ENCODE measurements at places on chromosomes 3 and 15.

- no peak for ATAC-seq
Measured at GRCh38 chr15:62153228-62153627, 11.9 kb downstream of the C2CD4B start.

GRCh38 chr3:16841904-16842271 is 42.9 kb upstream of the PLCL2 start:
- peak; percentile 80 for ATAC-seq

- peak; percentile 45 for ATAC-seq
Measured at GRCh38 chr3:32240159-32240545, 1.7 kb downstream of the CMTM8 start.

DNA sequence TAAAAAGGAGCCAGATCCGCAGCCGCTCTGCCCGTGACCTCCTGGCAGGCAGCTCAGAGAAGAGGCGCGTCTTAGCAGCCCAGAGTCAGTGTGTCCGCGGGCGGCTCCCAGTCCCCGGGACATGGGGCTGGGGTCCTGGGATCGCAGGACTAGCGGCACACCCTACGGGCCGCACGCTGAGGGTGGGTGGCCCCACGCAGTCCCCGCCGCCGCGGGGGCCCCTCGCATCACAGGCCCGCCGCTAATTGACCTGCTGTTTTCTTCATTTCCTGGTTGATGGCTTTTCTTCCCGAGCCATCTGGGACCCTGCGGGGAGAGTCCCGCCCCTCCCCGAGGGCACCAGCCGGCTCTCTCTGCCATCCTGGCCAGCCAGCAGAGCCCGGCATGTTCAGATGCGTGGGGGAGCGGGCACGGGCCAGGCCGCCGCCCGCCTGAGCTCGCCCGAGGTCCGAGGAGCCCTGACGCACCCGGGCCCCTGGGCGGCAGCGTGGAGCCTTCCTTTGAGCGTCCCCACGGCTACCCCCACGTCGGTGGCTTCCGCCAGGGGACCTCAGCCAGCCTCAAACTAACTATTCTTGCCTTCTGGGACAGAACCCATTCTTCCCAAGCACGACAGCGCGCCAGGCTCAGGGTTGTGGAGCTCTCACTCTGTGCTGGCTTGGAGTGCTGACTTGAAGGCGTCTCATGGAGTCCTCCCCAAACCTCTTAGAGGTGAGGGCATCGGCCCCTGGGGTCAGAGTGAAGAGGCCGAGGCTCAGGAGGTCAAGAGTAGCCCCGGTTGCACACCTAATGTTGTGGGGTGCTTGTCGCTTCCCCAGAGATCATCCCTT is 34.6 kb upstream of the CACNA2D3 start:
- peak; percentile 14 for ATAC-seq

DNA sequence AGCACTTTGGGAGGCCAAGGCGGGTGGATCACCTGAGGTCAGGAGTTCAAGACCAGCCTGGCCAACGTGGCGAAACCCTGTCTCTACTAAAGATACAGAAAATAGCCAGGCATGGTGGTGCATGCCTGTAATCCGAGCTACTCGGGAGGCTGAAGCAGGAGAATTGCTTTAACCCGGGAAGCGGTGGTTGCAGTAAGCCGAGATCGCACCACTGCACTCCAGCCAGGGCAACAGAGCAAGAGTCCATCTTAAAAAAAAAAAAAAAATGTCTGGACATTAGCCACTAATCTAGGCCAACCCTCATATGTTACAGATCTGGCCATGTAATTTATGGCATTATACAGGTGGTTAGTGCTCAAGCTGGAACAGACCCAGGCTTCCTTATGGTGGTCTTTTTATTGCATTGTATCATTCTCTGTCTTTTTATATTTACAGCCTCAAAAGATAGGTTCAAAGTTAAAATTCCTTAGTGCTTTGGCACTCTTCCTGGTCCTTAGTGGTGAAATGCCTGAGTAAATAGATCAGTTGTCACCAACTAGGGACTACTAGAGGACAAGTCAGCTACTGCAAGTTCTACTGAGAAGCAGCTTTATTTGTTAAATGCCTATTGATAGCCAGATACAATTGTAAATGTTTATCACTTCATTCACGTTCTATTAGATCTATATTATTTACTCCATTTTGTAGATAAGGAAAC is 16.0 kb downstream of the STARD9 start:
- ATAC-seq: no peak

DNA sequence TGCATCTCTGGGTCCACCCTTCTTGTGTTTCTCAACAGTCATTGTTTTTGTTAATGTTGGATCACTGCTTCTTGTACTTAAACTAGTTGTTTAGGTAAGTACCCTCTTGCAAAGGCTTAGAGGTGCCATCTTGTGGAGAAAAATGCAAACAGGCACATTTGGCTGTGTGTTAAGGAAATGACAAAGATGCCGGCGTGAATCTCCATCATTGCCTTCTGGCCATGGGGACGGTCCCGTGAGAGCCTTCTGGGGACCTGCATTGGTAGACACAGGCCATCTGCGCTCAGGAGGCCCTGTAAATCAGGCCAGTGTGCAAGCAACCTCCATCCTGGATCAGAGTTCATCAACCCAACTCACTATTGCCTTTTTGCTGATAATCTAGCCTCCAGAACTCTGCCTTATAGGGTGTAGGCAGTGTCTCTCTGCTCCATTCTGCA is 158.6 kb upstream of the NR2E3 start:
- no peak for ATAC-seq

DNA sequence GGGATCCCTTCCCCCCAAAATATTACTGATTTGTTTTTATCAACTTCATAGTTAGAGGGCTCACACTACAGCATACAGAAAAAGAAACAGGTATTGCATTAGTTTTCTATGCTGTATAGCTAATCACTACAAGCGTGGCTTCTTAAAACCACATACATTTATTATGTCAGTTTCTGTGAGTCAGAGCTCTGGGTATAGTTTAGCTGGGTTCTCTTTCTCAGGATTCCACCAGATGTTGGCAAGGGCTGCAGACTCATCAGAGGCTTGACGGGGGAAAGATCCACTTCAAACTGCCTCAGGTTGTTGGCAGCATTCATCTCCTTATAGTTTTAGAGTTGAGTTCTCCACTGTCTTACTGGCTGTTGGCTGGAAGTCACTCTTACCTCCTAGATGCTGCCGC is 328.0 kb downstream of the NLGN1 start:
- no peak for ATAC-seq

DNA sequence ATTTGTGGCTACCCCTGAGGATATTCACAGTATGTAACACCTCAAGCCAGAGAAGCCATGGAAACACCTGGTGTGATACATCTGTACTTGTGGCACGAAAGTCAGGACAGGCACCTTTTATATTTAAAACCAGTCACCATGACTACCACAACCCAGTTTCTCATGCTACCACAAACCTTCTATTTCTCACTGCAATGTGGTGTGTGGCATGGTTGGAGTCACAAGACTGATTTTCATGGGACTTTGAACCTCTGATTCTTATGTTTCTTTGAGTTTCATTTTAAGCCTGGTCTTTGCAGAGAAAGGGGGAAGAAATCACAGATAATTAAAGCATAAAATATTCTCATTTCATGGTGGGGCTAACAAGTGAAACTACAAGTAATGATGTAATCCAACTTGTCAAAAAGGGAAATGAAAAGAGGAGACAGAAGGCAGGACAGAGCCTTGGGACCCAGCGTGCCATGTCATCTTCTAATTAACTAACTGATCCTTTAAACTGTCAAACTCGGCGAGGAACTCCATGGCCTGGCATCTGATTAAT is 175.9 kb downstream of the PDZRN3 start:
- peak; percentile 79 for ATAC-seq

- ATAC-seq: no peak
Measured at GRCh38 chr3:62367763-62368195, 5.6 kb downstream of the FEZF2 start.

- ATAC-seq: no peak
Measured at GRCh38 chr3:23685541-23686258, 120.1 kb upstream of the UBE2E1 start.

- ATAC-seq: no peak
Measured at GRCh38 chr3:4758957-4759656, 220.1 kb upstream of the BHLHE40 start.

- peak; percentile 95 for ATAC-seq
Measured at GRCh38 chr15:64246364-64247189, 83.8 kb upstream of the PPIB start.

DNA sequence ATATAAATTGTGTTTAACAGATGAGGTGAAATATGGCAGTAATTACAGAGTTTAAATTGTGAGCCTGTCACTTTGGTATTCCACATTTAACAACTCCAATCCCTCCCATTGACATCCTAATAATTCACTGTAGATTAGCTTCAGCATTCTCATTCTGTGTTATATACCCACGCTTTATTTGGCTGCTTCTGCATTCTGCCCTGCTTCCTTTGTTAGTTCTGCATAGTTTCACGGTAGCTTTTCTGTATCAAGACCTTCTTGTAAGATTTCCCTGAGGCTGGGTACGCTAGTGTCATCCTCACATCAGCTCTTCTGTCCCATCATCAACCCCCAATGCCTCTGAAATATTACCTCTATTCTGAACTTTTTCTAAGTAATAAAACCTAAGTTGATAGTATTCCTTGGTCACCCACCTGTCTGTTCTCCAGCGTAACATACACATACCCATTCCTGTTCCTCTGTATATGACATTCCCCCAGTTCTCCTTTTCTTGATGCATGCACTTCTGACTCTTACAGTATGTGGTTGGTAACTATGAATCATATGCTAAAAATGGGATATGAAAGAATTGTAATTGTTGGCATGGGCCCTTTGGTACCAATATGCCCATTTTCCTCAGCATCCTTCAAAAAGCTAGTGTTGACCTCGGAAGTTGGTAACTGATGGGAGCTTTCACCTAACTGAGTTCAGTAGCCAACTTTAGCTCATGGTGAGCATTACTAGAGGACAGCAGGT is 171.2 kb downstream of the KLHL25 start:
- ATAC-seq: peak; percentile 83

DNA sequence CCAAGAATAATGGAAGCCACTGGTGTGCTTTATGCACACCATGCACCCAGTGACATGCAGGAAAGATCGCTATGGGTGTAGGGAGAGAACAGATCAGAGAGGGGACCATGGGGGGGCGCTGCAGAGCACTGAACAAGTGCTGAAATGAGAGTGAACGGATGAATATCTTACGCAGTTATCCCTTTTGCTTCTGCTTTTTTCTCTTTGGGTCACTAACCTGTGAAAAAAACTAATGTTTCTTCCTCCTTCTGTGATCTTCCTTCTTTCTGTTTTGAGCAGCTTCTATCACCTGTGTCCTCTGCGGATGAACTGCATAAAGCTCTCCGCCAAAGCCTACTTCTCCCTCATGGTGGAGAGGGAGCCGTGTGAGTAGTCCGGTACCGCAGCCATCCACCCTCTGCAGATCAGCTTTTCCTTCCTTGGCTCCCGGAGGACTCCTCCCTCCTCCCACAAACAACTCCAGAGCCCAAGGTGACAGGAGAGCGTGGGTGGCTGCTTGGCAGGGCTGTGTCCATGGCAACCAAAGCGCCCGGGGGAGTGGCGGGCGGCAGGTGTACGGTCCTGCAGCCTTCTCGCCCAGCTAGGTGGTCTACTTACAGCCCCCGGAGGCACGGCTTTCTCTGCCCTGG is 106.2 kb downstream of the DGKG start:
- peak; percentile 82 for ATAC-seq

- no peak for ATAC-seq
Measured at GRCh38 chr3:169624533-169624972, 39.0 kb downstream of the MECOM start.

- no peak for ATAC-seq
Measured at GRCh38 chr3:74357881-74358280, 256.6 kb downstream of the CNTN3 start.
